ENCODE measurements at places on chromosomes 5 and 9.
A peak's percentile ranks its signal among the peaks of the same experiment; 100 is the strongest.

GRCh38 chr5:23405316-23406068 lies 101.9 kb upstream of the PRDM9 start:
- ATAC-seq = no peak

GRCh38 chr5:14125262-14125661 lies 17.9 kb upstream of the TRIO start:
- no peak for ATAC-seq

GRCh38 chr5:180787711-180788431 lies 14.7 kb downstream of the MGAT1 start:
- no peak for ATAC-seq

- ATAC-seq = peak; percentile 97
Observed at GRCh38 chr5:57703721-57704120, 221.1 kb upstream of the ACTBL2 start.

DNA sequence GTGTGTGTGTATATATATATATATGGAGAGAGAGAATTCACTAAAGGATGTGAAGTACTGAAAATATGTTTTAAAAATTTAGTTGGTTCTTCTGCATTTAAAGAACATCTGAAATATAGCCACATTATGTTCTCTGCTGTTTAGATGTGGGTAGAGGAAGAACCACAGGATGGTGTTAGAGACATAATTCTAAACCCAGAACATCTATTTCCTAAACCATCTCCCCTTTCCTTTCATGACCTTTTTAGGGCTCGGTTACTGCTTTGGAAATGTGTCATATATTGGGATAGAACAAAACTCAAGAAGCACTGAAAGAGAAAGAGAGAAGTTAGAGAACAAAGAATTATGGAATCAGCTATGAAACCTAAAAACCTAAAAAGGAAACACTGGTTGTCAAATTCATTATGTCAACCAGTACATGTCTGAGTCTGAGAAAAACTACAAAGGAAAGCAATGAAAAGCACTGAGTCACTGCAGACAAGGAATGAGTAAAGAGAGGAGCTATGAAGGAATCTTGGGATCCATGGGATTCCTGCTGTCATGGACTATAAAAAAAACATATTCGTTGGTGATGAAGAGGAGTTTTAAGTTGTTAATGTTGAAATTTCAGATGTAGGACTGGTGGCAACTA lies 28.4 kb downstream of the SLC12A2 start:
- ATAC-seq = no peak

DNA sequence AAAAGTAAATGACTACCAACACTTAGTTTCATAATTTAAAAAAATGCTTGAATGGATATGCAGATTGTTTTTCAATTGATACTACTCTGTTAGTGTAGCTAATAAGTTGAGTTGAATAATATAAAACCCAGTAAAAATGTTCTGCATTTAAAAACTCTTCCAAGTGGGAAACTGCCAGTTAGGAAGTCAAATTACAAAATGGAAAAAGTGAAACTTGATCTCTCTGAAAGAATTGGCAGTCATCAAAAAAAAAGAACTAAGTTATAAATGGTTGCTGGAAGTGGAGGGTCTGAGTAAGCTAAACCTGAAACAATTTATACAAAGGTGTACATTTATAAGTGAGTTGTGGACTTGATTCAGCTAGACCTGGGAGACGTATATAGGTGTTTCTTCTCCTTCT lies 52.4 kb downstream of the VCAN start:
- ATAC-seq = no peak

GRCh38 chr9:8070779-8071444 lies 271.3 kb upstream of the DMAC1 start:
- no peak for ATAC-seq

DNA sequence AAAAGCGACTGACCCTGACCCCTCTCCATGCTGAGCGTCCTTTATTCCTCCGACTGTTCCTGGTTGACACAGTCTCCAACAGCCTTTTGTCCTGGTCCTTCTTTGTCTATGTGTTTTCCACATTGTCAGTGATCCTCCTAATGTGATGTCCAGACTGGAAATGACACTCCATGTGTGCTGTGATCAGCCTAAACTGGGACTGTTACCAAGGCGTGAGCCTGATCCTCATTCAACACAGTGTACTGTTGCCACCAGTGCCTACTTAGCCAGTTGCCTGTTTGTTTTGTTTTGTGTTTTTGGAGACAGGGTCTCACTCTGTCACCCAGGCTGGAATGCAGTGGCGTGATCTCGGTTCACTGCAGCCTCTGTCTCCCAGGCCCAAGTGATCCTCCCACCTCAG lies 192.1 kb downstream of the GOLPH3 start:
- ATAC-seq = no peak

DNA sequence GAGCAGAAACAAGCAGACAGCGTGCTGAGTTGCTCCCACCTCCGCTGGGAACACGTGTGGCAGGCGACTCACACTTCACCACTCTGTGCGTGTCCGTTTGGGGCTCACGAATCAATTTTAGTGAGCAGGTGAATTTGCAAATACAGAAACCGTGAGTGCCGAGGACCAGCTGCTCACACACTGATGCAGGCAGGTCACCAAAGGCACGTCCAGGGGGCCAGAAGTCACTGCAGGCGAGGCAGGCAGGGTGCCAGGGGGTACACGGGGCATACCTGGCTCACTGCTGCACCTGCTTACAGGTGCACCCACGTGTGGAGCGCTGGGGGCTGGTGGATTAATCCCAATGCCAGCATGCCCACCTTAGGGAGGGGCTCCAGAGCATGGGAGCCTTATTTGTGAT lies 68.8 kb downstream of the ZNF354C start:
- ATAC-seq = no peak

GRCh38 chr5:140240987-140241706 lies 61.8 kb downstream of the PFDN1 start:
- ATAC-seq = peak; percentile 98

GRCh38 chr9:137807721-137808703 lies 69.6 kb upstream of the CACNA1B start:
- ATAC-seq = no peak

GRCh38 chr5:98772415-98773213 lies 849 bp upstream of the RGMB start:
- peak; percentile 48 for ATAC-seq

- ATAC-seq = no peak
Observed at GRCh38 chr5:82205005-82205404, 73.1 kb downstream of the RPS23 start.

DNA sequence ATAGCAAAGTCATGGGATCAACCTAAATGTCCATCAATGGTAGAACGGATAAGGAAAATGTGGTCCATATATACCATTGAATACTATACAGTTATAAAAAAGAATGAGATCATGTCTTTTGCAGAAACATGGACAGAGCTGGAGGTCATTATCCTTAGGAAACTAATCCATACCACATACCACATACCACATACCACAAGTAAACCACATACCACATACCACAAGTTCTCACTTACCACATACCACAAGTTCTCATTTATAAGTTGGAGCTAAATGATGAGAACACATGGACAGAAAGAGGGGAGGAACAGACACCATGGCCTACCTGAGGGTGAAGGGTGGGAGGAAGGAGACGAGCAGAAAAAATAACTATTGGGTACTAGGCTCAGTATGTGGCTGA lies 154.6 kb upstream of the GHR start:
- ATAC-seq = no peak

DNA sequence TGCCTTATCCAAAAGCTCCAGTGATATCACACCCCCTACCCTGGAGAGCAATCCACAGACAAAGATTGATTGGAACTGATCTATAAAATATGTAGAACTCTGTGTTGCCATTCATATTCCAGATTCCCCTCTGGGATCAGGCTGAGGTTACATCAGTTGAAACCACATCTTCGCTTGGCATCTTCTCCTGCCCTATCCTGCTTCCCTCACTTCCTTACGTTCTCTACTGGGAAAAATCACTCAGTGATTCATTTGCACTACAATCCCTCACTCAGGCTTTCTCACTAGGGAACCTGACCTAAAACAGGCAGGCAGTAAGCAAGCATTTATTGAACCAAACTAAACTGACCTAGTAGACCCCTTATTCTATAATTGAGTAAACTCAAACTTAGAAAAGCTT lies 111.7 kb downstream of the ESM1 start:
- ATAC-seq = no peak
